ENCODE measurements at places on chromosomes 4 and X.

DNA sequence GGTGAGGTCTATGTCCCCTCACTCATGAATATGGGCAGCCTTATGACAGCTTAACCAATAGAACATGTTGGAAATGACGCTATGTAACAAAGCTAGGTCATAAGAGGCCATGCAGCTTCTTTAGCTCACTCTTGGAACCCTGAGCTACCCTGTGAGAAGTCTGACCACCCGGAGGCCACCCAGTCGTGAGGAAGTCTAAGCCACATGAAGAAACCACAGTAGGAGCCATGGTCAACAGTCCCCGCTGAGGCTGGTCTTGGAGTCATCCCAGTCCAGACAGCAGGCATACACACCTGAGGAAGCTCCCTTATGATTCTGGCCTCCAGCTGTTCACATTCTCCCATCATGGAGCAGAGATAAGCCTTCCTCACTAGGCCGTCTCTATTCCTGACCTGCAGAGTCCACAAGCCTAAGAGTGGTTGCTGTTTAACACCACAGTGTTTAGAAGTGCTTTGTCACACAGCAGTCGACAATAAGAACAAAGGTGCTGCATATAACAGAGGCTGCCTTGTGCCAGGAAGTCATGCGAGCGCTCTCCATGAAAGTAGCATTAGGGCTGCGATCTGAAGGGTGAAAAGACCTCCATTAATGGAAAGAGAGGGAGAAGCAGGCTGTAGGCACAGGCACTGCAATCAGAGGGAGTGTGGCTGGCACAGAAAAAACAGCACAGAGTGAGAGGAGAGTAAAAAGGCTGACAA lies 38.2 kb downstream of the TSPAN5 start:
- no peak for DNase-seq

- no peak for DNase-seq
Measured at GRCh38 chrX:113802837-113803236, 781.0 kb upstream of the HTR2C start.

- DNase-seq: no peak
Measured at GRCh38 chr4:160038615-160039014, 935.7 kb downstream of the RAPGEF2 start.

GRCh38 chr4:14787894-14788293 lies 214.4 kb upstream of the CPEB2 start:
- DNase-seq: no peak

DNA sequence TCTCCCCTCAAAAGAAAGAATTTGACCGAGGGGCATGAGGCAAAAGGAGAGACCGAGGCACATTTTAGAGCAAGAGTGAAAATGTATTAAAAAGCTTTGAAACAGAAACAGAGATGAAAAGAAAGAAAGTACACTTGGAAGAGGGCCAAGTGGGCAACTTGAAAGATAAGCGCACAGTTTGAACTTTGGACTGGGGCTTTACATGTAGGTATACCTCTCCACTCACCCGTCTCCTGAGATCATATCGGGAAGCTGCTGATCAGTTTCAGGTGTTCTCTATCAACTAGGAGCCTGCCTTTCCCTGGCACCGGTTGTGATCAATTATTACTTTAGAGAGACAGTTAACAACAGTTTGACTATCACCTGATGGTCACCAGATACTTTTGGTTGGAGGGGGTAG lies 2666.5 kb downstream of the ARAP2 start:
- DNase-seq: no peak

All from NCI-H187 (cell line).